NCI-H446 treated with DMSO at 0.1 percent for 48 hours (cell line): ENCODE measurements at places on chromosomes 6 and 20.

GRCh38 chr6:43174263-43175112 is 3.4 kb downstream of the SRF start:
- peak; percentile 94 for DNase-seq

- DNase-seq: no peak
These were observed 190.4 kb downstream of the DOK5 start for GRCh38 chr20:54665812-54666211.

DNA sequence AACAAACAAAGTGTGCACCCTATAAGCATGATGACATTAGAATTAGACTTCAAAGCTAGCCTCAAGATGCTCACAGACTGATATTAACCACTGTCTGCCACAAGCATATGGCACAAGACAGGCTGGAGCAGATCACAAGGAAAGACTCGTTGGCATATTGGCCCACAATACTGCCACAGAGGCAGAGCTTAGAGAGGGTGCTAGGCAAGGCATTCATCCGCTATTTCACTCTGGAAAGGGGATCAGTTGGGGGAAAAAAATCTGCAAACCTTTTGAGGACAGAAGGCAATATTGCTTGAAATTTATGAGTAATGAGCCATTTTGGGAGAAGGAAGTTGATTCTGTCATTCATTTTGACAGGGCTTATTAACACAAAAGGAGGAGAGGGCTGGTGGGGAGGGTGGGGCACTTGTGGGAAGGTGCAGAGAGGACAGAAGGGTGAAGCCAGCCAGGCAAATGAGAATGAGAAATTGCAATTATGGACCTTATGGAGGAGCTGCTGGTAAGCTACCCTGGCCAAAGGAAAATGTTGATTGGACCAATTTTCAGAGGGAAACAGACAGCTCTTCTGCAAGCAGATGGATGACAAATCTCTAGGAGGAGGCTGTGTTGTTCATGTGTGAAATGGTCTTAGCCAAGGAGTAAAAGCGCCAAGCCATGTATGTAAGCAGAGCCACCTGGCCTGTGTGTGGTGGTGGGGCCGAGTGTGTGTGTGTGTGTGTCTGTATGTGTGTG is 187.7 kb downstream of the GMPR start:
- peak; percentile 94 for DNase-seq

- no peak for DNase-seq
These were observed 43.9 kb upstream of the GGTLC1 start for GRCh38 chr20:24032400-24032898.

- DNase-seq: peak; percentile 27
These were observed 86.0 kb downstream of the DHX35 start for GRCh38 chr20:39048000-39048696.
